Activated CD4-positive, alpha-beta T cell treated with anti-CD3 and anti-CD28 coated beads for 4 hours (primary cell): ENCODE measurements at places on chromosomes 16 and 17.

DNA sequence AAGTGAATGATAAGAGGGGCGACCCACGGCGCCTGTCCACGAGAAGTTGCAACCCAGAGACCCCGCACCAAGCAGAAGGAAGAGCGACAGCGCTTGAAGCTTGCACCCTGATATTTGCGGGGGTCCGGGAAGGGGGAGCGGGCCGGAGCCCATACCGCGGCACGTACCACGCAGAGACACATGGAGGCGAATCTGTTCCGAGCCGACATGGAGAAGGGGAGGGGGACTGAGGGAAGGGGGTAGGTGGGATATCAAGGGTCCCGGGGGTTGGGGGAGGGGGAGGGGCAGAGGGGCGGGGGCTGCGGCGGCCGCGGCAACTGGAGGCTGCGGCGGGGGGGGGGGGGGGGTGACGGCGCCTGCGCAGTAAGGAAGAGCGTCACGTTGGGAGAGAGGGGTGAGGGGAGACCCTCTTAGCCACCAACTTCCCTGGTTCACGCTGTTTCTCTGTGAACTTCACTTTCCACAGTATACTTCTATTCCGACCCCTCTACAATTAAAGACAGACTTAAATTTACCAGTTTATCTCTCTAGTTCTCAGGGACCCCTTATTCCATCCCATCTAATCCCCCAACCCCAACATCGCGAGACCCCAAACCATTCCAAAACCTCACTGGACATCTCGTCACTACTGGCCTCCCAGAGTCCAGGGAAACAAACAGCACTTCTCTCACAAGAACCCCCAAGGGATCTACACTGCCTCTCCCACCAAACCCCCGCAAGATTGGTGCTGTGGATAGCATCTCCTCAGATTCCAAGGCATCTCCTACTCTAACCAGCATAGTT, 8.0 kb downstream of the DLG4 start:
- no peak for DNase-seq

DNA sequence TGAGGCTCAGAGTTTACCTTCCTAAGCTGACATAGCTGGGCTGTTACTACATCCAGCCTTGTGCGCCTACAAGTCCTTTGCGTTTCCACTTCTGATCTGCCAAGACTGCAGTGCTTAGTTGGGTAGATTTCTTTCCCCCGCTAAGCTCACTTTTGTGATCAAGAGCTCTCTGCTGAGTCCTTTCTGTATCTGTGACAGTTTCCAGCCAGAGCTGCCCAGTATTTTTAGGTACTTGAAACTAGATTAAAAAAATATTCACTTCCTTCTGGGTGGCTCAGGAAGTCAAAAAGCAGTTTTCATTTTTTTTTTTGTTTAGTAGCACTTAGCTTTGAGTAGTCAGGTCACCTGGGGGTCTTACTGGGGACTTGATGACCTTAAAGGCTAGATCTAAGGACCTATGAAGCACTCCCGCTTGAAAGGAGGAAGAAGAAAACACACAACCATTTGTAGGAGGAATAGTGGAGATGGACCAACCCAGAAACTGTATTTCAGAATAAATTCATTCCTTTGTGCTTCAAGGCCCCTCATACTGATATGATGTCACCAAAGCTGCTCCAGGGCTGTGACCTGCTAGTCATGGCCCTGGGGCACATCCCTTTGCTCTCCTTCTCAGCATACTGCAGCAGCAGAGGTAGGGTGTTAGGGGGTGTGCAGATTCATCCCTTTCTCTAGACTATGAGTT, 75.6 kb upstream of the HNF1B start:
- no peak for DNase-seq

- no peak for DNase-seq
Measured at GRCh38 chr16:57384248-57385070, 12.2 kb downstream of the CX3CL1 start.

DNA sequence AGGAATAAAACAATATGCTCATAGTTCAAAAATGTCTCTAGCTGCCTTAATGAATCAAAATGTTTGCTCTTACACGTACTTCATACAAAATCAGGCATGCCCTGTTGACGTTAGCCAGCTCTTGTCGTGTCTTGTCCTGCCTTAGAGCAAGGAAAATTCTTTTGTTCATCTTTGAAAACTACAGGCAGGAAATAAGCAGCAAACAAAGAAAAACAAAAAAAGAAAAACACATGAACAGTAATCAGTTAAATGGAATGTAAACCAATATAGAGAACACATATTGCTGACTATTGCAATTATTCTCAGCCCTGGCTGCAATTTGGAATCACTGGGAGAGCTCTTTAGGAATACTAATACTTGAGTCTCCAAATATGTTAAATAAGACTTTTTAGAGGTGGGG, 1.7 kb downstream of the CAPNS2 start:
- DNase-seq = no peak
